ENCODE measurements at places on chromosomes 5 and 9.

- DNase-seq: no peak
Observed at GRCh38 chr9:36878986-36879982, 154.8 kb downstream of the PAX5 start.

DNA sequence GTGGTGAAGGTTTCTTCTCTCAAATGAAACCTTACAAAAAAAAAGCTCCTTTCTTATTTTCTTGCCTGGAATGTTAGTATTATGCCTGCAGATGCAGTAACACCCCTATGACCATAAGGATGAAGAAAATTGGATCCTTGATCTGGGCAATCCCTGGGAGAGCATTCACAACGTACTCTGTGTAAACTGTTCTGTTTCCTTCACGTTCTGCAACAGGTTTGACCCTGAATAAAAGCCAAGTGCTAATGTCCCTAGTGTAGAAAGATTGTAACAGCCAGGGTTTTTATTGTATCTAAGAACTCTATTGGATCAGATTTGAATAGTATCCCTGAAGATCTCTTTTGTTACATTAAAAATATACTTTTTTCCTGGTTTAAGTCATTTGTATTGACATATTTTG is 1639.6 kb upstream of the ACO1 start:
- no peak for DNase-seq

DNA sequence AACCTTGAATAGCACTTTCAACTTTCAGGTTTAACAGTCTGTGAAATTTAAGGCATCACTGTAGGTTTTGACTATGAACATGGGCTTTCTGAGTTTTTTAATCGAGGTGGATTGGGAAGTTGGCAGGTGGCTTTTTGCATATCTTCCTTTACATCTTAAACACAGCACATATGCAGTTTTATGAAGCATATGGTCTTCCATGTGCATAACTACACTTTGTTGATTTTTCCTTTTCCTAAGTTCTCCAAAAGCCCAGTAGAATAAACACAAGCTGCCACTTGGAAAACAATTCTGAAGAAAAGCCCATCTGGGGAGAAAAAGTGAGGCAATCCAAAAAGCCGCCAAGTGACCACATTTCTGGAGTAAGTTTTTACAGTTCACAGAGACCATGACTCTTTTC is 236.5 kb upstream of the IL12B start:
- no peak for DNase-seq

- DNase-seq: no peak
Observed at GRCh38 chr5:87007737-87008136, 259.9 kb upstream of the RASA1 start.

DNA sequence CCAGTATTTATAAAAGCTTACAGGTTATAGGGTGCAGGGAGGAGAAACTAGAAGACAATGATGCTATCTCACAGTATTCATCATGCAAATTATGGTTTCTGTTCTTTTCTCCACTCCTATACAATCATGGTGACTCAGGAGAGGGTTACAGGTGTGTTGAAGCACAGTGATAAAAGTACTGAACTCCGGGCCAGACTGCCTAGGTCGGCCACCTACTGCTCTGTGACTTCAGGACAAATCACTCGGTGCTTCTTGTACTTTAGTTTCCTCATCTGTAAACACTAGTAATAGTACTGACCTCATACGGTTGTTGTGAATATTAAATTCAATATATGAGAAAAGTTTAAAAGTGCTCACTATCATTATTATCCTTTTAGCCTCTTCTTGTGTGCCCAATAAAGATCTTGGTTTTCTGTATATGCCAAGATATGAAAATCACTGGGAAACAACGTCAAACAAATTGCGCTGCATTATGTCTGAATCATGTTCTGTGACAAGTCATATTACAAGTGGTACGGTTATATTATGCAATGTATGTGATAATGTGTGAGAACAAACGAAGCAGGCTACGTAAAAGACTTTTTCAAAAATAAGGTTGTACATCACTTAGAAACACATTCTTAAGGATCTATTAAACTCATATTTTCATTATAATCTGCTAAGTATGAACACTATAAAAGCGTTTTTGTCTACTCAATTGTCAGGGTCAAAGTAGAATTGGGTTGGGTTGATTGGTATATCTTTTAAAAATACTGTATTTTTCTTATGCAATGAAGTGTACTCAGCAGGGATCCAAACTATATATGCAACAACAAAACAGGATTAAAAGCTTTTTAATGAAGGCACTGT is 153.3 kb downstream of the EFNA5 start:
- no peak for DNase-seq

GRCh38 chr5:96067251-96067650 is 105.6 kb upstream of the ELL2 start:
- DNase-seq: no peak

GRCh38 chr9:69317894-69318293 is 7.1 kb upstream of the ENTREP1 start:
- no peak for DNase-seq

DNA sequence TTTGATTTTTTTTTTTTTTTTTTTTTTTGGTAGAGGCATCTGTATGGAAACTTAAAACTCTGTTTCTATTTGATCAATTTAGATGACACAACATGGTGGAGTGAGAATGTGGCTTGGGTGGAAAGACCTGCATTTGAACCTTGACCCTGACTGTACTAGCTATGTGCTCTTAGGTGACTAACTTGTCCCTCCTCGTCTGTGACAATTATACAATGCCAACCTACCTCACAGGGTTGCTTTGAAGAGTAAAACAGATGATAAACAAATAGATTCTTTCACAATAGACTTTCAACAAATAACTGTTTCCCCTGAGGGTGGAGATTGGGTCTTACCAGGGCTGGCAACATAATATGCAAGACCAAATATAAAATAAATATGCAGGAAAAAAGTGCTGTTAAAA is 109.3 kb downstream of the CRB2 start:
- DNase-seq: no peak

DNA sequence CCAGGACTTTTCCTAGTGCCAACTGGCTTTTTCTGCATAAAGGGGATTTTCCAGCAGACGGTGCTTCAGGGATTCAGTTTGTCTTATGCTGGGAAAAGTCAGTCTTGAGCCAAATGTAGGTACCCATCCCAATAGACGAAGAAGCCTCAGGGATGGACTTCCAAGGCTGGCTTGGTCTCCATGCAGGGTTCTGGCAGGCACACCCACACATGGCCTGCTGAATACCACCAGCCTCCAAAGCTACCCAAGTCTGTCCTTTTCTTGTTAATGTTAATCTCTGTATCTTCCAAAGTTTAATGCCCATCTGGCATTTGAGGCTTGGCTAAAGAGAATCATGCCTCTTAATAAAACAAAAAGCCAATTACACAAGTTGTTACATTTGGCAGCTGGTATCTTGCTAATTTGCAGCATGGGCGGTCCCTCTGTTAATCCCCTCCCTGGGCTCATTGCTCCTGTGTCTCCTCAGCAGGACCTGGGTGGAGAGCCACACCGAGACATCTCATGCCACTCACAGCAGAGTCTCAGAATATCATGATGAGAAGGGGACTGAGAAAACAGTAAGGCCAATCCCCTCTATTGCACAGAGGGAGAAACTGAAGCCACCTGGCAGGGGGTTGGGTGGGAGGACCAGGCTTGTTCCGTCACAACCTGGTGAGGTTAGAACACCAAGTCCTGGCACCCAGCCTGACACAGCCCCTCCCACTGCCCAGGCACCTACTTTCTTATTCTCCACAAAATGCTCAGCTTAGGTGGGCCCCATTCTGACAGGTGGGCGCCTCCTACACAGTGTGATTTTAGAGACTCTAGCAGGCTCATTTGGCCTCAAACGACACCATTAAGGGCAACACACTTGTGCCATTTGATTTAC is 243.2 kb downstream of the FSTL4 start:
- DNase-seq: no peak

DNA sequence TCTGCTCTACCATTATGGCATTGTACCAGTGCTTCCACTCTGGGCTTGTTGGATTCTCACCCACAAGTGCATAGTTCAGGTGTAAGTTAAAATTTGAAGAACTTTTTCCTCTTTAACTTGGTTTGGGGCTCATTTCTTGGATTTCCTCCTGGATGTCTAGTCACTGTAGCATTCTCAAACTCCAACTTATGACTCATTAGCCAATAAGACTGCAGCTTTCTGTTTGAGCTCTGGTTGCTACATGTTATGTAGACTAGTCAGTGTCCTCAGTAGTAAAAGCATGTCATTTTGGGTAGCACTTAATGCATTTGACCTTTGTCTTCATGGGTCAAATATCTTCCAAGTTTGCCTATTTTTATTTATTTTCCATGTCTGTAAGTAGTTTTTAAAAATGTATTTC is 790.8 kb downstream of the BRINP1 start:
- DNase-seq: no peak

DNA sequence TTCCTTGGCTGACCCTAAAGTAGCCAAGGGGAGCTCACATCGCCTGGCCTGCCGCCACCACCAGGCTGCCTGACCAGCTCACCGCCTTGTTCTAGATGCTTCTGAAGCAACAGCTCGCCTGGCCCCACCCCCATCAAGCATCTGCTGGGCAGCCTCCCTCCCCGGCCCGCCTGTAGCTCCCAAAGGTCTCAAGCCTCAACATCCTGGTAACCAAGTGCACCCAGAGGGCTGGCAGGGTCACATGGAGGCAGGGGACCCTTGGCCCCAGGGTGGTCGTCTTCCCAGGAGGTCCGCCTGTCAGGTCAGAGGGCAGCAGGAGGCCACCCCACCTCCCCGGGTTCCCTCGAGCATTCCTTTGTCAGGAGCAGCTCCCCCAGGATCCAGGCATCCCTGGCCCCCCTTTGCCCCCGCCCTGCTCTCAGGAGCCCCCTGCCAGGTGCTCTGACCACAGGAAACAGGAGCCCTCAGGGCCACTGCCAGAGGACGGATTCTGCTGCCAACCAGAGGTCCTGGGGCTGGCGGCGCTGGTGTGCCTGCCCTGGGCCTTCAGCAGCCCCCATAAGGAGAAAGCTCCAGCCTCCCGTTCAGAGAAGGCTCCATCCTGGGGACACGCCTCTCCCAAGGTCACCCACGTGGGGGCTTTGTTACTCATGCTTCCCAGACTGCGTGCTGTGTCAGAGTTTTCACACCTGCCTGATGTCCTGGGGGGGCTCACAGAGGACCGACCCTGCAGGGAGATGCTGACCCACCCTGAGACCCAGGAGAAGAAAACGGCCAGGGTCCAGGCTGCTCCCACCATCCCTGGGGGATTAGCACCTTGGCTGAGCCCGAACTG is 3.5 kb upstream of the LRRC14B start:
- no peak for DNase-seq

- no peak for DNase-seq
Observed at GRCh38 chr5:3787604-3788003, 192.0 kb downstream of the IRX1 start.

DNA sequence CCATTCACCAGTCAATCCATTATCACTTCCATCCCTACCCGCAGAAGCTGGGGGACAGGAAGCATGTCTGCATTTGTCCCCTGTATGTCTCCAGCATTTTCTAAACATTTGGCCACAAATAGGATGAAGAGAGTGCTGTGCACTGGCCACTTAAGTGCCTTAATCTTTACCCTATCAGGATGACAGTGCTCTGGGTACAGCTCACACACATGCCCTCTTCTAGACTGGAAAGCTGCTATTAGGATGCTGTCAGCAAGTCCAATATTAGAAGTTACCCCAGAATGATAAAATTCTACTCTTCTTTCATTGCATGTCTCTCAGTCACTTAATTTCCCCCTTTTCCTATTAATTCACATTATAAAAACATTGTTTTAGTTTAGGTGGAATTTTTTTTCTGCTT is 168.4 kb downstream of the RASEF start:
- no peak for DNase-seq

GRCh38 chr9:33924978-33925797 is 108.2 kb downstream of the UBE2R2 start:
- DNase-seq: no peak

- no peak for DNase-seq
Observed at GRCh38 chr9:77472646-77473045, 175.5 kb downstream of the GNA14 start.

- DNase-seq: no peak
Observed at GRCh38 chr9:134442486-134443173, 116.4 kb downstream of the RXRA start.

DNA sequence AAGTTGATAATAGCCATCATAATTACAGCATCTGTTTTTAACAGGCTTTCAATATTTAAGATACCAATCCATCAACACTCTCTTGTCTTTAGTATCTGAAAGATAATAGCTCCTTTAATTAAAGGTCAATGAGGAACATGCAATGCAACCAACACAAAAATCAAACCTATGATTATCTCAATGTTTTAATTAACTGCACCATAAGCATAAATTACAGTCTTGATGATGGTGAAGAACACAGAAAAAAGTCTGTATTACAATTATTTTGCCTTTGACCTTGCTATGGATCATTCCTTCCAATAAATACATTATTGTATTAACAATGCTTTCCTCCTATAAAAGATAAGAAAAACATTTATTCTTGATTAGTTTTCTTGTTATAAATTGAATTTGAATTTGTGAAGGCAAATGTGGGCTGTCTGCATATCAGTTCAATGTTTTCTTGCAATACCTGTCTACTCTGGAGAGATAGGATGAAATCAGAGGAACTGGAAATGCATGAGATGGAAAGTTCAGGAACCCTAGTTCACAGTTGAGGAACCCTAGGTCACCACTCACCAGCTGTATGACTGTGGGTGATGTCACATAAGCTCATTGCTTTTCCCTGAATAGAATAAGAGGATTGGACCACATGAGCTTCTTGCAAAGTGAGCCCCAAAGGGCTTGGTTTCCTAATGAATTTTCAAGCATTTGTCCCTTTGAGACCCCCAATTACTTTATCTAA is 58.5 kb upstream of the ANXA1 start:
- DNase-seq: no peak

- no peak for DNase-seq
Observed at GRCh38 chr5:138639326-138639725, 64.1 kb upstream of the HSPA9 start.

DNA sequence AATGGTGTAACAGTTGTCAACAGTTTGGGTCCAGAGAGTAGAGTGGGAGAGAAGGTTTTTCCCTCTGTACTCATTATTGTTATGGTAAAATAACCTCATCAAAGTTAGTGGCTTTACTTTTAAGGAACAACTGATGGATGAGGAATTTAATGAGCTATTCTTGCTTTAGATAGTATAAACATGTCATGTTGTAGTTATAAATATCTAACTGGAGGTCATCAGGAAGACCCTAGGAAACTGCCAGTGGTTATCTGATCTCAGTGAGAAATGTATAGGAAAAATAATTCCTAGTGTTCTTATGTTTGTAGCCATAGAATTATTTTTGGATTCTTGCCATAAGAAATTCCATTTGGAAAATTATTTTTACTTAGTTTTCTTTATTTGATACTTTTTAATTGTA is 4.1 kb downstream of the ERCC6L2 start:
- DNase-seq: no peak

DNA sequence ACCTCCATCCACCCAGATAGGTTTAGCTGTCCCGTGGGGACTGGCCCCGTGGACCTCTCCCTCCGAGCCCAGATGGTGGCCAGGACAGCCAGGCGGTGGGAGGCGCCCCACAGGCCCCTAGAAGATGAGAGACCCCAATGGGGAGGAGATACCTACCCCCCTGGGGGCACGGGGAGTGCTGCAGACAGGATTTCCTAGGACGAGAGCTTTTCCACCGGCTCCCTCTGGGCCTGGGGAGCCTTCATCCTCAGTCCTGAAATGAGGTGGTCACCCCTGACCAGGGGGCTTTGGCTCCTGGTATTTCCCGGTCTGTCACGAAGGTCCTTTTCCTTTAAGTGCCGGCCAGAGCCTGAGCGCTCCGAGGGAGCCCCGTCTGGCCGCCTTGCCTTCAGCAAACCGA is 46.8 kb downstream of the MRPL36 start:
- DNase-seq: no peak

GRCh38 chr5:55289808-55290207 is 17.7 kb downstream of the DHX29 start:
- no peak for DNase-seq

GRCh38 chr5:77424921-77425320 is 67.2 kb downstream of the WDR41 start:
- DNase-seq: no peak

- DNase-seq: no peak
Observed at GRCh38 chr5:74130155-74130897, 504.3 kb downstream of the ARHGEF28 start.

Data from activated CD8-positive, alpha-beta memory T cell treated with anti-CD3 and anti-CD28 coated beads for 1 hour (primary cell).